ENCODE measurements at places on chromosomes 5 and 9. TPM values are rescaled to one million over a fixed set of nuclear protein-coding genes. Genes with fewer than 3 reads are reported as not detected.

ANKRD31 gene
- 0.15 TPM for total RNA-seq

PRDM9 gene
- total RNA-seq, result not detected

THG1L gene
- total RNA-seq, result 4.7 TPM

CYLC2 gene
- total RNA-seq, result not detected

ZFP2 gene
- total RNA-seq, result 0.54 TPM

LPAR1 gene
- total RNA-seq, result 0.48 TPM

RARS1 gene
- 51.0 TPM for total RNA-seq

GZMA gene
- 621 TPM for total RNA-seq

CAMK2A gene
- total RNA-seq, result 0.38 TPM

SLC4A9 gene
- total RNA-seq, result not detected

- H3K4me3 ChIP-seq, result no peak overlapping the region
- H3K36me3 ChIP-seq, result no peaks in the 10 kb centered on the region
- H3K27me3 ChIP-seq, result no peaks in the 10 kb centered on the region
- no peaks in the 10 kb centered on the region for H3K4me1 ChIP-seq
- no peak for DNase-seq
- H3K27ac ChIP-seq, result no peak overlapping the region
These were observed 233.7 kb downstream of the ARHGEF28 start for GRCh38 chr5:73859696-73860095.

DNA sequence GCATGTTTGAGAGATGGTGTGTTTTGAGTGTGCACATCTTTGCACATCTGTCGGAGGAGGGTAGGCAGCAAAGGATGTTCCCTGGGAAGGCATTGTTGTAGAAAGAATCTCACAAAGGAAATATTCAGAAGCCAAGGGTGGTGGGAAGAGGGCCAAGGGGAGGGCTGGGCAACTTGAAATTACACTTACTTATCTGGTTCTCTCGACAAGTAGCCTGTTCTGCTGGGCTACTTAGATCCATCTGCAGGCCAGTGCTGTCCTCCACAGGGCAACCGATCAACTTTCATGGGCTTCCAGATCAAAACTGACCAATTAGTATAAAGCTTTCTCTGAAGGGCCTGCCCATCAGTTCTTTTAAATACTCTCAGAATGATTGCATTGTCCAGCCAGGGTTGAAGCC lies 495.2 kb downstream of the GADD45G start:
- H3K36me3 ChIP-seq, result no peaks in the 10 kb centered on the region
- H3K4me3 ChIP-seq, result no peak overlapping the region
- H3K27me3 ChIP-seq, result no peaks in the 10 kb centered on the region
- no peak for DNase-seq

GRCh38 chr5:15391704-15392397 lies 108.1 kb upstream of the FBXL7 start:
- no peak overlapping the region for H3K4me3 ChIP-seq
- H3K36me3 ChIP-seq, result no peaks in the 10 kb centered on the region
- H3K27ac ChIP-seq, result no peak overlapping the region
- no peaks in the 10 kb centered on the region for H3K27me3 ChIP-seq

DNA sequence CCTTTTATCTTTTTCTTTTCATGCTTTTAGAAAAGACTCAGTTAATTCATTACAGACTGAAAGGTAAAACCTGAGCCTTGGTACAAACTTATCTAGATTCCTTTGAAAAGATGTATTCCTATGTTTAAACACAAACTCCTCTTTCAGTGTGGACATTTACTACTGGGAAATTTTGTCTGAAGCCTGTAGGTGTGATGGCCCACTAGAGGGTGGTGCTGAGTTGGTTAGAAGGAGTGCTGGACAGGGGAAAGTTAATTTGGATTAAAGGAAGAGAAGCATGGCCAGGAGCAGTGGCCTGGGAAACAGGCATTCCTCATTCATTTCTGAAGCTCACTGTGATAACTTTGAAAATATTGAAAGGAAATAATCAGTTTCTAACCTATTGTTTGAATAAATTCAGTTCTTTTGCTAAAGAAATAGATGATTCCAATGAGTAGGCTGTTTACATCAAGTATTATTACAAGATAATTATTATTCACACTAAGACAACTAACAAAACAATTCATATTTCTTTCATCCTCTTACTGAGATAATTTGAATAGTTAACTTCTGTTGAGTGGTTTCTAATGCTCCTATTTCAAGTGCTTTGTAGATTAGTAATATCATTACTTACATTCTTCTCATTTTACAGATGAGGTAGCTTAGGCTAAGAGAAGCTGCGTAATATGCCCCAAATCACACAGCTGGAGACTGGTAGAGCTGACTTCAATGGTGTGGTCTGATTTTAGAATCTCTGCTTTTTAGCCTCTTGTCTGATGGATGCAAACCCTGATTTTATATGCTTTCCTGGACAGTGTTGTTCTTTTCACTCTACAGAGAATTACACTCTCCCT lies 150.9 kb downstream of the ADGRV1 start:
- H3K36me3 ChIP-seq, result no peaks in the 10 kb centered on the region
- H3K4me1 ChIP-seq, result no peaks in the 10 kb centered on the region
- H3K4me3 ChIP-seq, result no peak overlapping the region
- H3K27ac ChIP-seq, result no peak overlapping the region
- DNase-seq, result no peak

DNA sequence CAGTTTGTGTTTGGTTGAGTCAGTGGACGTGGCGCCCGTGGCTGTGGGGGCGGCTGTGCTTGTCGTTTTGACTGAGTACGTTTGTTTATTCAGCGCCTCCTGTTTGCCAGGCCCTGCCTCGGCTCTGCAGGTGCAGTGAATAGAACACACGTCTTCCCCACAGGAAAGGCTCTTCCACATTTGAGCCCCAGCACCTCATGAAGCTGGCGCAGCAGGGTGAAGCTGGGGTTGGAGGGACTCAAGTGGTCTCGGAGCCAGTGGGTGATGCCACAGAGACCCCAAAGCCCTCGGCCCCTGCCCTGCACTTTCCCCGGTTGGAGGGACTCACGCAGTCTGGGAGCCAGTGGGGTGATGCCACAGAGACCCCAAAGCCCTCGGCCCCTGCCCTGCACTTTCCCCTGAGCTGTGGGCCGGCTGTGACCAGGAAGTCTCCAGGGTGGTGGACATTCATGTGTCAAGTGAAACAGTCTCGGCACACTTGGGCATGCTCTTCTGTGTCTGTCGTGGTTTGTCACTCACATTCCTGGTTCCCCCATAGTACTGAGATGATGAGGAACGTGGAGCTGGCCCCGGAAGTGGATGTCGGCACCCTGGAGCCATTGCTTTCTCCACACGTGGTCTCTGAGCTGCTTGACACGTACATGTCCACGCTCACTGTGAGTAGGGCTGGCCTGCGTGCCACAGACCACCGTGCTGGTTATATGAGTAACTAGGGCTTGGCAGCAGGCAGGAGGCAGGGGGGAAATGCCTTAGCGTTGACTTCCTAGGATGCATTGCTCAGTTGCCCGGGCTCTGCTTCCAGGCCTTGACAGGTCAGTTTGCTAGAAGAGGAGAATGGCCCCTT lies 13.6 kb downstream of the EXOC3 start:
- H3K27ac ChIP-seq, result no peak overlapping the region
- peak; percentile 3 for DNase-seq
- H3K4me1 ChIP-seq, result peaks cover 11% of the 10 kb centered on the region
- peaks cover 71% of the 10 kb centered on the region for H3K36me3 ChIP-seq
- H3K4me3 ChIP-seq, result no peak overlapping the region

GRCh38 chr5:68928617-68929302 lies 165.1 kb upstream of the SLC30A5 start:
- H3K4me3 ChIP-seq, result no peak overlapping the region
- H3K36me3 ChIP-seq, result no peaks in the 10 kb centered on the region
- no peak for DNase-seq
- H3K27me3 ChIP-seq, result no peaks in the 10 kb centered on the region
- H3K27ac ChIP-seq, result no peak overlapping the region
- no peaks in the 10 kb centered on the region for H3K4me1 ChIP-seq

- no peak for DNase-seq
- H3K4me3 ChIP-seq, result no peak overlapping the region
- H3K36me3 ChIP-seq, result no peaks in the 10 kb centered on the region
- no peaks in the 10 kb centered on the region for H3K4me1 ChIP-seq
These were observed 165.8 kb upstream of the NR3C1 start for GRCh38 chr5:143569213-143569701.

- no peak for DNase-seq
- H3K4me3 ChIP-seq, result no peak overlapping the region
- no peaks in the 10 kb centered on the region for H3K36me3 ChIP-seq
- H3K27ac ChIP-seq, result no peak overlapping the region
These were observed 165.6 kb downstream of the DCP2 start for GRCh38 chr5:113142186-113142585.

GRCh38 chr9:85425153-85425611 lies 316.6 kb downstream of the AGTPBP1 start:
- H3K4me1 ChIP-seq, result peaks cover 9% of the 10 kb centered on the region
- H3K27ac ChIP-seq, result no peak overlapping the region
- H3K4me3 ChIP-seq, result no peak overlapping the region
- no peaks in the 10 kb centered on the region for H3K36me3 ChIP-seq

DNA sequence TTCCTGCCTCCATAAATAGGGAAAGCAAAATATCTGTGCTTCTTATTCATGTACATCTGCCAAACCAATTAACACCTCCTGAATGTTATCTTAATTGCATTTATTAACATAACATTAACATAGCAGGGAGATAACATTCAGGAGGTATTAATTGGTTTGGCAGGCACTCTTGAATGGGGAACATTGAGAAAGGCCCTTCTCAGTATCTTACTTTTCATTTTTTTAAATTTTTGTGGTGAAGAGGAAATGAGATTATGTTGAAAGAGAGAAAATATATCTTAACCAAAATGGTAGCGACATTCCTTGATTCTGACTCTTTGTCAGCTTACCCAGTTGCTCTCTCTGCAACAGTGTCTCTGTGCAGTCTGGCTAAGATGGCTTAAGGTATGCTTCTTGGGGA lies 100.4 kb upstream of the TLE1 start:
- no peaks in the 10 kb centered on the region for H3K27me3 ChIP-seq
- DNase-seq, result no peak
- no peak overlapping the region for H3K4me3 ChIP-seq
- H3K27ac ChIP-seq, result no peak overlapping the region
- H3K36me3 ChIP-seq, result no peaks in the 10 kb centered on the region
- no peaks in the 10 kb centered on the region for H3K4me1 ChIP-seq

- no peak overlapping the region for H3K27ac ChIP-seq
- H3K36me3 ChIP-seq, result no peaks in the 10 kb centered on the region
- H3K4me3 ChIP-seq, result no peak overlapping the region
- H3K4me1 ChIP-seq, result no peaks in the 10 kb centered on the region
These were observed 13.6 kb upstream of the CNTLN start for GRCh38 chr9:17121264-17121663.

GRCh38 chr5:132265336-132266030 lies 8.0 kb downstream of the PDLIM4 start:
- H3K27ac ChIP-seq, result no peak overlapping the region
- H3K27me3 ChIP-seq, result no peaks in the 10 kb centered on the region
- H3K4me1 ChIP-seq, result no peaks in the 10 kb centered on the region
- no peak overlapping the region for H3K4me3 ChIP-seq

- H3K4me1 ChIP-seq, result peaks cover 4% of the 10 kb centered on the region
- H3K27ac ChIP-seq, result no peak overlapping the region
- no peak for DNase-seq
- no peaks in the 10 kb centered on the region for H3K36me3 ChIP-seq
- H3K4me3 ChIP-seq, result no peak overlapping the region
These were observed 6.7 kb downstream of the AP3B1 start for GRCh38 chr5:78287833-78288232.

DNA sequence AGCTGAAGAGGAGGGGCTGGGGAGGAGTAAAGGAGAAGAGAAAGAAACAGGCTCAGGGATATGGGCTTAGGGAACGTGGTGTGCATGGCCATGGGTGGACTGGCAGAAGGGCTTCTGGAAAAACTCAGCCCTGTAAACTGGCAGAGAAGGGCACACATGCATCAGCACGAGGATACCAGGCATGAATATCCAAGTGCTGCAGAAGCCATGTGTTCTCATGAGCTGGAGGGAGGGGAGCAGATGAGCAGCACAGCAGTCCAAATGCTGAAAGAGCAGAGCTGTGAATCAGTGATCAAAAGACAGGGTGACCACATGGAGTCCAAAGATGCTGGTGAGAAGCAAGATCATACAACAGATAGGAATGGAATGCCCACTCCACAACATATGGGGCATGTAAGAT lies 72.3 kb downstream of the SEMA5A start:
- no peaks in the 10 kb centered on the region for H3K4me1 ChIP-seq
- no peak for DNase-seq
- H3K27me3 ChIP-seq, result no peaks in the 10 kb centered on the region
- H3K27ac ChIP-seq, result no peak overlapping the region
- H3K4me3 ChIP-seq, result no peak overlapping the region

- H3K4me3 ChIP-seq, result no peak overlapping the region
- H3K4me1 ChIP-seq, result no peaks in the 10 kb centered on the region
- H3K36me3 ChIP-seq, result no peaks in the 10 kb centered on the region
These were observed 101.0 kb upstream of the SMC2 start for GRCh38 chr9:103992938-103993579.

DNA sequence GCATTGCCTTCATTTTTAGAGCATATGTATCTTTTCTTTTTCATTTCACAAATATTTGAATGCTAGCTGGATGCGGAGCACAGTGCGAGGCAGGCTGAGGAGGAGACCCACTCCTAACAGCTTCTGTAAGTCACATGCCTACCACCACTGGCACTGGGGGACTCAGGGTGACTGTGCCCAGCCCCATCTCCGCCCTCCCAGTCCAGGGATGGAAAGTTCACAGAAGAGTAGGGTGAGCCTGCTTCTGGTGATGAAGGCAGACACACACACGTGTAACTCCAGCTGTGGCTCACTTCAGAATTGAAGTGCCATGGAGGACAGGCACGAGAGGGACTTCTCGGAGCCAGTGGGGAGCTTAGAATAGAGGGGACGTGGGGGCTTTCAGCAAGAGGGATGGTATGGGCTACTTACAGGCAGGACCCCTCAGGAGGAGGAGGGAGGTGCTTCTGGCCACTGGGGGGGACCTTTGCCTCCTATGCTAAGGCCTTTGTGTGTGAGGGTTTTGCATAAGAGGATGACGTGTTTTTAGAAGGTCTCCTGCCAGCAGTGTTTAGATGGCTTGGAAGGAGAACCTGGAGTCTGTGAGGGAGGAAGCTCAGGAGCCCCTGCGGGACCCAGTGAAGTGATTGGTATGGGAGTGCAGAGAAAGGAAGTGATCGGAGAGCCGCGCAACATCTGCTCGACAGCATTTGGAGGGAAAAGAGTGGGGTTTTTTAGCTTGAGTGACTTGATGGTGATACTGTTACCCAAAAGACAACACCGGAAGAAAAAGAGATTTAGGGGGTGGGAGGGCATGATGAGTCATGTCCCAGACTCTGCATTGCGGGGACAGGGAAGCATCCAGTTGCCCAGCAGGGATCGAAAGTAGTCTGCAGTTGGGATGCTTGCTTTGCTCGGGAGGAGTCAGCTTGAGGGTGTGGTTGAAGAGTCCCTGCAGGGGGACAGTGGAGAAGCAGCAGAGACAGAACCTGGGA lies 163.5 kb upstream of the OTULINL start:
- H3K27me3 ChIP-seq, result no peaks in the 10 kb centered on the region
- DNase-seq, result no peak
- no peaks in the 10 kb centered on the region for H3K4me1 ChIP-seq
- H3K36me3 ChIP-seq, result peaks cover 4% of the 10 kb centered on the region

DNA sequence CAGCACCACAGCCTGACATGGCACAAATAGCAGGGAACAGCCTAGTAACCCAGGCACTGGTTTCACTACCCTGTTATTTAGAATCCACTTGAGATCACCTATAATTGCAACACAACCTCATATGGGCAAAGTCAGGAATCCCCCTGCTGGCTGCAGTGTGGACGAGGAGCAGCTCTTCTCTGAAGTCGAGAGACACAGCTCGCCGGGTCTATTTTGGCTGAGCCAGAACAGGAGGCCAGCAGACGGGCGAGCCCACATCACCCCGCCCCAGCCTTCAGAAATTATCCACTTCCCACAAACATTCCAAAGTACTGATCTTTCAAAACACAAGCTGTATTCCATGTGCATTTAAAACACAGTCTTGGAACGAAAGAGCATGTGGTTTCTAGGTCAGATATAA lies 179.0 kb downstream of the ROR2 start:
- no peak for DNase-seq
- no peak overlapping the region for H3K4me3 ChIP-seq
- no peaks in the 10 kb centered on the region for H3K4me1 ChIP-seq
- no peak overlapping the region for H3K27ac ChIP-seq

All from natural killer cell (primary cell).